ENCODE measurements at places on chromosomes 2 and 18.

DNA sequence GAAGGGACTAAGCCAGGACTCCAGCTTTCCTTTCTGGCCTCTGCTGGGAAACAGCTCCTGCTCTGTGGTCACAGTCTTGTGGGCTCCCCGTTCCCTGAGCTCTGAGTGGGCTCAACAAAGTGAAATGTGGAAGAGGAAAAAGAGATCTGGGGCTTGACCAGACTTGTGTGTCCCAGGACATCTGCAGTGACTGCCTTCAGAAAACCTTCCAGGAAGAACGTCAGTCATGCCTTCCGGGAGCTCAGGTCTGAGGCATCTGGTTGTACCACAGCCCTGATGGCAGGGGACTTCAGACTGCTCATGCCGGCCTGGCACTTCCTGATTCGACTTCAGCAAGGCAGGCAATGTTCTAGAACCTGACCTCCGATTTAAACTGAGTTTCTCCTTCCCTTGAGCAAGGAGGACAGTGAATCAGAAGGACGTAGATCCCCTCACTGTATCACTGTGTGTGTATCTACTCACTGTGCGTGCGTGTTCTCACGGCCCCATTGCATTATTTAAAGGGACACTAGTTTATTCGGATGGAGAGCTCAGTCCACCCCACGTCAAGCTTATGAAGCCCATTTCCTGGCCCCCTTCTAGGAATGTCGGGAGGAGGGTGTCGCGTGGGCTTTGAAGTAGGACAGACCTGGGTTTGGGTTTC, 548 bp upstream of the FBLN7 start:
- DNase-seq: no peak

- DNase-seq: no peak
Measured at GRCh38 chr2:73697606-73698005, 39.5 kb downstream of the TPRKB start.

DNA sequence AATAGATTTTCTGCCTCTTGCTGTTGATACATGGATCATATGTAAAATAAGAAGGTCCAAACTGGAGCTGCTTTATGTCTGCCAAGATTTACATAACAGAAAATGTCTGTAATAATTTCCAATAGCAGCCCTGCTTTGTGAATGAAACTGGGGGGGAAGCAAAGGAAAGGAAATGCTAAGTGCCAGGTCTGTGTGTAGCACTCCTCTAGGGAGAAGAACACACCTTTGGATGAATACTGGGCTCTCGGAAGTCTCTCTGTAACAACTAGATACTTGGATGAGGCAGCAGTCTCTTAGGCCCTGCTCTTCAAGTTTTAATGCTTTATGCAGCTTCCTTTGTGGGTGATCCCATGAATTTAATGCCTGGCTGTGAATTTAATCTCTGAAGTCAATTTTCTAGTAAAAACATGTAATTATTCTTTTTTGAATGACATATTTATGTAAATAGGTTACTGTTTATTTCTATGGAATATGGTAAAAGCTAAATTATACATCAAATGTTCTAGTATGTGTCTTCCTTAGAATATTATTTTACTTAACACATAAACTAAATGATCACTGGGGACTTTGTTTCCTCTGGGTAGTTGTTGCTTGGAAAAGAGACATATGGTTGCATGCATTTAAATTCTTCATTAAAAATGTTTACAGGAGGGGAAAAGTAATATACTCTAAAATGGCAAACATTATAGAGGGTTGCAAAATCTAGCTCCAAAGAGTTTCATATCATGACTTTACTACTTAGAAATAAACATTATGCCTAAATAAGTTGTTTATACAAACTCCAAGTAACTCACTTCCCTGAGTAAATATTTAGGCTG, 336.6 kb upstream of the CWC22 start:
- DNase-seq: no peak

DNA sequence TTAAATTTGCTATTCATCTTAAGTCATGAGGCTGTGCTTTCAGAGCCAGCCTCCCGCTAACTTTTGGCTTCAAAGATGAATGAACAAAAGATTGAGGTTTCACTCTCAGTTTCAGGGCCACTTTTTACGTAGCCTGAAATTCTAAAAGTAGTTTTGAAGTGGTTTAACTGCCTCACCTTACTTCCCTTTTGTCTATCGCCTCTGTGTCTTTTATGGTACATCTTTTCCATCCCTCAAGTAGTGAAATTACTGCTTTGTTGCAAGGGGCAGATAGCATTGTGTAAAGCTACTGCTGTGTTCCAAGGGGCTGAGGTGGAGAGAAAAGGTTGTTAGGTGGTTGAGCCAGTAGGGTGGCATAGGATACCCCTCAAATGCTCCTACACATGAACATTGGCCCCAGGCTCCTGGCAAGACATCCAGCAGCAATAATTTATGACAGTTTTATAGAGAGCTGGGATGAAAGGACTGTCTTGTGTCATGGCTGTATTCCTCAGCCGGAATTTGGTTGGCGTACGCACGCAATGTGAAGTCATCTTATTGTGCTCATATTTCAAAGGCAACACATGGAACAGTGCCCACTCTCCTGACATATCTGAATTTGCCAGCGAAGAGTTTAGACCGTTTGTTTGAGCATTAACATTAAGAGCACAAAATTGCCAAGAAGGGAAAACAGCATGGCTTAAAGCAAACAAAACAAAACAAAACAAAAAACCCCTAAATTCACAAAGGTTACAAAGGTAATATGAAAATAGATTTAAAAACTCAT, 32.2 kb downstream of the QPCT start:
- DNase-seq: no peak

- no peak for DNase-seq
Measured at GRCh38 chr2:14433946-14434495, 198.5 kb upstream of the LRATD1 start.

GRCh38 chr2:160076241-160076640, 13.8 kb upstream of the PLA2R1 start:
- DNase-seq: no peak

DNA sequence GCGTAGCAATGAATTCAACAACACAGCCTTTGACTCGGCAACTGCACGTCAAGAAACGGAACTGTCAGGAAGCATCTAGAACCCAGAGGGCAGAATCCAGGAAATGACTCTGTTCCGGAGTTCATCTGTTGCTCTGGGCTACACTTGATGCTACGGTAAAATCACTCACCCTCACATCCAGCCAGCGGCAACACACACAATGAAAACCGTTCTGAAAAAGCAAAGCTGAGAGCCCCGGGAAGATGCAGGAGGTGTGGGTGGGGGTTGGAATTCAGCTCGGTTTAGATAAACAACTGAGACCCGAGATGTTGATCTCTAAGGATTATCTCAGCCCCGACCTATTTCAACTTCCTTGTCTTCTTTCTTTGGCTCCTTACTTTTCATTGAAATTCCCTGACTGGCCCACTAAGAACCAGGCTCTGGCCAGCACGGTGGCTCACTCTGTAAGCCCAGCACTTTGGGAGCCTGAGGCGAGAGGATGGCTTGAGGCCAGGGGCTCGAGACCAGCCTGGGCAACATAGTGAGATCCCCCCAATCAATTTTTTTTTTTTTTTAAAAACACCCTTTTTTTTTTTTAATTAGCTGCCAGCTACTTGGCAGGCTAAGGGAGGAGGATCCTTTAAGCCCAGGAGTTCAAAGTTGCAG, 13.3 kb upstream of the RAB17 start:
- DNase-seq: no peak

DNA sequence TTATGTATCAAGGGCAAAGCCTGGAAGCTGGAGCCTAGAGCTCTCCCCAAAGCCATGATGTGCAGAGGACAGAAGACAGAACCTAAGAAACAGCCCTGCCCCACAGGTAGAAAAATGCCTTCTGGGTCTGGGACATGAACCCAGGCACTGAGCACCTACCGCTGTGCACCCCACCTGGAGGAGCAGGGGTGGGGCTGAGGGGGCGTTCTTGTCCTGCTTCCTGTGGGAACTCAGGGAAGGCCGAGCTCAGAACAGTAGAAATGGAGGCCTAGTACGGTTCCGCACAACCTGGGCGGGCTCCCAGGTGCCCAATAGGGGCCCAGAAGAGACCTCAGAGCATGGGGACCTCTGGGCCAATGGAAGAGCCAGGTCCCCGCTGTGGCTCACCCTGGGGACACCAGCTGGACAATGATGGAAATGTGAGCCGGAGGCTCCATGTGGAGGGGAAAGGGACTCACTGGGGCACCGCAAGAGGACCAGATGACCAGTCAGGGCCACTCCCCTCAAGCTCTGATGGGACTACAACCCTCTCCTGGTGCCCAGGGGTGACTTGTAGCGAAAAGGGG, 3.2 kb downstream of the CRACDL start:
- no peak for DNase-seq

DNA sequence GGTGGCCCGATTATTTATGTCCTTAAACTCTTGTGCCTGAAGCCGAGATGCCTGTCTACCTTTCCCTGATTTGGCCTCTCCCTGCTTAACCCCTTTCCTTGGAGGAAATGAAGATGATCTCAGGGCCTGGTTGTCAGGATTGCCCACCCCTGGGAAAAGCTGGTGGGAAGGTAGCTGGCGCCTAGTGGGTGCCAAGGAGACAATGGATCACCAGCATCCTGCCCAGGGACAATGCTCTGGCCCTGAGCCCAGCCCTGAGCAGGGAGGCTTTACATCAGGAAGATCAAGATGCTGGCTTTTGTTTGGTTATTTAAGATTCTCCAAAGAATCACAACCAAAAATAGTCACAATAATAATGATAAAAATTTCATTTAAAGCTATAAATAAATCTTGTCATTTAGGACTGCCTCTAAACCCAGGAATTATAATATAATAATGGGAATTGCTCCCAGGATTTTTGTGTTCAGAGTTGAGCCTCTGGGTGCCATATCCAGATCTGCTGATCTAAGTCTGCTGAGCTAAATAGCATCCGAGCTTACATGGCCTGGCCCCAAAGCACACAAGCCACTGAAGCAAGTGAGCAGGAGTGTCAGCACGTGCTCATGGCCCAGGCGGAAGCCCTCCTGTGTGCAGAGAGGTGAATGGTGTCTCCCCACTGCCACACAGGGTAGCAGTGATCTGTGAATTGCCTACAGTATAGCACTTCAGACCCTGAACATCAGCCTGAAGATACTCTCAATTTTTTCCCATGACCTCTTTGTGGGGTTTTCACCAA, 57.8 kb upstream of the MAP3K20 start:
- no peak for DNase-seq

GRCh38 chr2:238525990-238526389, 99.3 kb downstream of the ASB1 start:
- no peak for DNase-seq

- no peak for DNase-seq
Measured at GRCh38 chr2:133569286-133569830, 1.1 kb upstream of the NCKAP5 start.

DNA sequence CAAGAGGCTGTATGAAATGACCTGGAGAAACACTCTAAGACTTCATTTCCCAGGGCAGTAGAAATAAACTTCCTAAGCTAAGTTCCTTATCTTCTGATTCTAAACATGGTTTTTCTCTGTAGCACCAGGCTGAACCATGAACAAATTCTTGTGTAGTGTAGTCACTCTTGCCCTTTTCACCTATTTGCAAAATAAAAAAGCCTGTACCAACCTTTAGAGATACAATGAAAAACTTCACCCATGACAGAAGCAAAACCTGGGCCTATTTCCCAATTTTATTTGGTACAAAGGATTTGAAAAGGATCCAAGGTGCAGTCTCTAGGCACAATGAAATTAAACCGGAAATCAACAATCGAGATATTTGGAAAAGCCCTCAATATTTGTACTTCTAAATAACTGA, 43.6 kb downstream of the POLR1A start:
- no peak for DNase-seq

- DNase-seq: no peak
Measured at GRCh38 chr2:30336978-30337841, 105.9 kb downstream of the LBH start.

DNA sequence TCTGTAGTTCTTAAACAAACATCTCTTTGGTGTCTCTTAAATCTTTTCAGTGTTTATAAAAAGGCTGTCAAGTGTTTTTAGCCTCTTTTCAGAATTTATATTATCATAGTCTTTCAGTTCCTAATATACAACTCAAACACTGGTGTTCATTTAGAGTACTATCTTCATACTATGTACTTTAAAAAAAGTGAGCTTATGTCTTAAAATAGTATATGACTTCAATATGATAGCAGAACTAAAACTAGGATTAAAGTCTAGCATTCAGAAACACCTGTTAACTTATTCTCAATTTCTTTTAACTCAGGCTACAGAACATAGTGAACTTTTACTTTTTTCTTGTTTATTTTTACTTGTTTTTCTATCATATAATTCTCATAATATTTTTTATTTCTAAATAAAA, 14.7 kb upstream of the IKZF2 start:
- DNase-seq: no peak

DNA sequence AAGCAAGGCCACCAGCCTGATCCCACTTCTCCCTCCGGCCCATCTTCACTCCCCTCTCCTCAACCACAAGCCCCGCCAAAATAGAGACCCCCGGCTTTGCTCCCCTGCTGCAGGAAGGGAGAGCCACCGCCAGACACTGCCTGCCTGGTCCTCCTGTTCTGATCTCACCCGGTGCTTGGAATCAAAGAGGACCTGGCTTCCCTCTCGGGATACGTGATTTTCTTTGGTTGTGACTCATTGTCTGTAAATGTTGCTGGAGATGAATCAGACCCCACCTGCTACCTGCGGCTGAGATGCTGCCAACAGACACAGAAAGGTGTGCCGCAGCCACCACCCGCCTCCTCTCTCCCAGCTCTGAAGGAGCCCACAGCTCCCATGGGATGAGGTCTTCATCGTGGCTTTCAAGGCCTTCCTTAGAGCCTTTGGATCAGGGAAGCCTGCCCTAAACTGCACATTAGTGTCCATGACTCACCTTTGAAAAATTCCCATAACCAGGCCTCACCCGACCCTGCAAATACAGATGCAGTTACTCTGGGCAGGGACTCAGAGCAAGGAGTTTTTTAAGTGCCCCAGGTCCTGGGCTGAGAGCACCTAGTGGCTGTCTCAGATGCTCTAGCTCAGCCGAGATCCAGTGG, 79.4 kb upstream of the ZNF532 start:
- peak; percentile 80 for DNase-seq

GRCh38 chr2:214497489-214497888, 86.6 kb downstream of the VWC2L start:
- no peak for DNase-seq

- DNase-seq: no peak
Measured at GRCh38 chr2:74982577-74982976, 24.1 kb downstream of the POLE4 start.

DNA sequence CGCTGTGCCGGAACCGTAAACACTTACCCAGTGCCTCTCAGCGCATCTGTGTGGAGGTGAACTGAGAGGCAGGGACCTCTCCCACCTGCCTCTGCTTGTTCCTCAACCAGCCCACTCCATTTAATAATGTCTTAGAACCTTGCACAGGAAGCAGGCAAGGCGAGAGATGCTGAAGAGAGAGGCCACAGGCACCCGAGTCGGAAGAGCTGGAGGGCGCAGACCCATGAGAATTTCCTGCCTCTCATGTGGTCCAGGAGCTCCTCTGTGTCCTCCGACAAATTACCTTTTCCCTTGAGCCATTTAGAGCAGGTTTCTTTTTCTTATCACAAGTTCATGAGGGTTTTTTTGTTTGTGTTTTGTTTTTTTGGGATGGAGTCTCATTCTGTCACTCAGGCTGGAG, 4.9 kb upstream of the RFX8 start:
- no peak for DNase-seq

DNA sequence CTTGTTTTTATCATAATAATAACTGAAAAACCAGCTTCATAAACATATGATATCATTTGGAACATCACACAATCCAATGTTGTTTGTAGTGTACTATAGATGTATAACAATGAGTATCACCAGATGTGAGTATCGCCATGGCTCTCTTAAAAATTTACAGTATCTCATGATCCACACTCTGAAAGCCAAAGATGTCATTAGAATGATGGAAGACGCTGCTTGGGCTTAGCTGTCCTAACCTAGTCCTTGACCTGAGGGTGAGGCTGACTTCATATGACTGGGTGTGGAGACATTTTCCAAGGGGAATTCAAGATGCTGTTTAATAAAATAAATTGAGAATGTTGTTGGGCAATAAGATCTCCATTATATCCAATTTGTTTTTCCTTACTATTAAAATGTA, 242.6 kb downstream of the RIT2 start:
- no peak for DNase-seq

Measured in RCC 7860 (cell line).